ENCODE measurements at places on chromosomes 2 and 18.

- no peak for DNase-seq
These were observed 61.2 kb downstream of the DIS3L2 start for GRCh38 chr2:232022718-232023117.

GRCh38 chr2:6883448-6884122 is 6.0 kb downstream of the RSAD2 start:
- DNase-seq = no peak

DNA sequence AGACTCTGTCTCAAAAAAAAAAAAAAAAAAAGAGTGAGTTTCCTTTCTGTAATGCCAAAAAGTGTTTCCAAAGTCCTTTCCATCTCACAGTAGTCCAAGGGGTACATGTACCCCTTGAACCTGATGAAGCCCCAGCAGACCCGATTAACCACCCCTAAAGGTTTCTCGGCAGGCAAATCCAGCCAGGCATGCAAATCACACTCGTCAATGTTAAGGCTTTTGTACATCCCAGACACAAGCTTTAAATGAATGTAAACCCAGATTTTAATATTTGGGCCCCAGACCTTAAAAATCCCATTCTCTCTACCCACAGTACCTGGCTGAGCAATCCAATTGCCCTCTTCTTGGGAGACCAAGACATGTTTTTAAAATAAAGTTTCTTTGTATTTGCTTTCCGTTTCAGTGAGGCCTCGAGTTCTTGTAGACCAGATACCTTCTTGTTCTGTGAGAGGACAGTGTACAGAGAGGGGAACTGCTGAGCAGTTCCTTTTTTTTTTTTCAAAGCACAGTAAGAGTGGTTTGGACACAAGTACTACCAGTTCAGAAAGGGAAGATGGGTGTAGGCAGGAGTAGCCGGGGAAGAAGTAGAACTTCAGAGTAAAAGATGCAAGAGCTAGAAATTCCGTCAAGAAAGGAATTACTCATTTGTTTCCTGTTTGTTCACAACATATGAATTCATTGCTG is at the start of gene NLRC4:
TSS of gene NLRC4 (minus strand) at position 465 of the 684 bp plus-strand sequence. CDS start 8,111 bp downstream, outside the sequence.
- DNase-seq = no peak

GRCh38 chr2:98463551-98463971 is 18.9 kb downstream of the INPP4A start:
- DNase-seq = no peak

All from fibroblast of villous mesenchyme (primary cell).